DMS53 (cell line): ENCODE measurements at places on chromosomes 6 and 20.
A peak's percentile ranks its signal among the peaks of the same experiment; 100 is the strongest.

DNA sequence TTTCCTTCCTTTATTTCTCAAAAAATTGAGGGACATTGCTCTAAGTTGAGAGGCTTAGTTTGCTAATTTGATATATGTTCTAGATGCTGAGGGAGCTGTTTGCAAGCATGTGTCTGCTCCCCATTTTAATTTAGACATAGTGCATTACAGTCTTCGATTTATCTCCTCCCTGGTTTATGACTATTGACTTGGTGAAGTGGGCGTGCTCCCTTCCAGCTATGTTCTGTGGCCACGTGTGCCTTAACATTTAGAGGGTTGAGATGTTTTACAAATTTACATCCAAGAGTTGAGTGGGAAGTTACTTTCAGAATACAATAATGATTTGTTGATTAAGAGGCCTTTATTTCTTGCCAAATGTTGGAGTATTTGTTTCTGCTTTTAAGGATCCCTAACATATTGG, 48.2 kb downstream of the KLHL32 start:
- no peak for DNase-seq

DNA sequence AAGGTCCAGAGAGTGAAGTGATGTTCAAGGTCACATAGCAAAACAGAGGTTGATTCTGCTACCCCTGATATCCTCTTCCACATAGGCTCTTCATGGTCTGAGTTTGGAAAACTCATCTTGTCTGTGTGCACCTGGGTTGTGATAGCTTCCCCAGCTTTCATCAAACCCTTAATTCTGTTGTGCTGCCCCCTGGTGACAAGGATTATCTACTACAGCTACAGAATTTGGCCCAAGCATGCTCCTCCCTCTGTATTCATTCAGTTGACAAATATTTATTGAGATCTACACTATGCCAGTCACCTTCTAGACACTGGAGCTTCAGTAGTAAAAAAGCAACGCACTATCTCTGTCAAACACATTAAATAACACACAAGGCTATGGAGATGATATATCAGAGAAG, 50.4 kb downstream of the SMPDL3A start:
- DNase-seq: peak; percentile 75

- DNase-seq: peak; percentile 17
Measured at GRCh38 chr6:4727217-4727616, 49.0 kb upstream of the CDYL start.

DNA sequence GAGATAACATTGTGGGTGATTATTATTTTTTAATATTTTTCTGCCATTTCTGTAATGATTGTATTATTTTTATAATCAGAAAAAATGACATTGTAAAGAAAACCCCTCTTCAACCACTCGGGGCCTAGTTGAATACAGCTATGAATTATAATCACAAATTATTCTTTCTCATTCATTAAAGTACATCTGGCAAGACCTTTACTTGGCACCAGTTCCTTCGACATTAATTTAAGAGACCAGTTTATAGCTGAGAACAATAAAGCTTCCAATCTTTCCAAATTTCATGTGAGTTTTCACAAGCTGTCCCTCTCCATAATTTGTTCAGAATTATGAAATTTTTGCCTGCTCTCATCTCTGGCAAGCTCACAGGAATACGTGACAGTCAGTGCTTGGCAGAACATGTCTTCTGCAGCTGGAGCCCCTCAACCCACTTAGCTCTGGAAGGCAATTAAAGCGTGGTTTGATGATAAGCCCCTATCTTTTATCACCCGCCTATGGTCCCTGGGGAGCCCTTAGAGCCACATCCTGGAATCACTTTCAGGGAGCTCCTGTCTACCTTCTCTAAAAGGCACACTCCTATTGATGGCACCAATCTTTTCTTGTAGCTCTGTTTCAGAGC, 237.2 kb upstream of the PRND start:
- DNase-seq: no peak

DNA sequence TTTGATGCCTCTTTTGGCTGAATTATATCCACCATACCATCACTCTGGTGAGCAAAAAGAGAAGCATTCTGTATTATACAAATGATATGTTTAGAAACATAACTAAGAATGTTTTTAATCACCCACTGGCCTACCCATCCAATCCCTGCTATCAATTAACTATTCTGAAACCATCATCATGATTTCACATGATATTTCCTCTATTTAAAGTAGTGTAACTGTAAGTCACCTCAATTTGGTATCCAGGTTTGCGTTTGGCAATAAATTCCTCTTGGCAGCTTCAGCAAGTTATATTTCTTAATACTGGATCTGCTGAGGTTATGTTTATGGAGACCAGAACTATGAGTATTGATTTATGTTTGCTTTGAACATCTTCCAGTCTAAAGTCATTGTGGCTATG, 332.1 kb downstream of the UTRN start:
- no peak for DNase-seq

GRCh38 chr20:7505835-7506221, 434.4 kb downstream of the HAO1 start:
- no peak for DNase-seq
